NCI-H187 treated with DMSO at 0.1 percent for 48 hours (cell line): ENCODE measurements at places on chromosomes 4 and X.

- no peak for DNase-seq
These were observed 22.3 kb downstream of the ASMTL start for GRCh38 chrX:1430451-1430850.

- no peak for DNase-seq
These were observed 393 bp downstream of the GTPBP6 start for GRCh38 chrX:318068-318738.

DNA sequence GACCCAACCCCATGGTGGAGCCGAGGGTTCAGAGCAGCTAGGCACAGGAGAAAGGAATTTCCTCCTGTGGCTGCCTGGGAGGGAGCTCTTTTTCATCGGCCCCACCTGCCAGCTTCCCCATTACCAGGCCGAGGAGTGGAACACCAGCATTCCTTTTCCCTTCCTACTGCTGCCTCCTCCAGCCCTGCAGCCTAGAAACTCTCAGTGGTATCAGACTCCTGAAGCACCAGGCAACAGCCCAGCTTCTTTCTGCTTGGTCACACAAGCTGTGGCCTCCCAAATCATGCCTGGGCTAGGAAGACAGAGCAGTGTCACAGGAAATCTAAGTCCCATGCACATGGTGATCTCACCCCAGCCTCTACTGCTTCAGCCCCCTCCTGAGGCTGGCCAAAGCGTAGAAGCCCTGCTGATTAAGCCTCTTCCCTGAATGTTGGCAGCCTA is 30.1 kb downstream of the RTL5 start:
- DNase-seq = no peak

GRCh38 chr4:88979276-88979675 is 77.7 kb downstream of the FAM13A start:
- no peak for DNase-seq

DNA sequence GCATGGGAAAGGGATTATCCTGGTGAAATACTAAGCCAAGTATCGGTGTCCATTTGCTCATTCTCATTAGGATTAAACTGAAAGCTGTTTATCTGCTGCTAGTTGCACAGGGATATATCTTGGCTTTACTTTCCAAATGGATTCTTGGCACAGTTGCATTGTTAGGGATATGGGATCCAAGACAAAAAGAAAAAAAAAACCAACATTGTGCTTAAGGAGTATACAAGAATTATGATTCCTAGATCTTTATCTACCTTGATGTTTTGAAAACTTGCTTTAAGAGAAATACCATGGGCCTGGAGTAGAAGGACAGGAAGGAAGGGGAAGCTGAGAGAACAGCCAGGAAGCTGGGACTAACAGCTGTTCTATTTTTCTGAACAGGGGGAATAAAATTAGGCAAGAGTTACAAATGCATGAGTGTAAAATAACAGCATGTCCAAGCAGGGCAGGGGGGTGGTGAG is 107.6 kb downstream of the ATXN3L start:
- no peak for DNase-seq
